A549 treated with ZK216348 at 1 μM for 4 hours (cell line): ENCODE measurements at places on chromosomes 3 and 15. TPM values are rescaled to one million over a fixed set of nuclear protein-coding genes. Genes with fewer than 3 reads are reported as not detected.

The KNL1 gene
- 3.8 to 8.3 TPM (median 6.8 TPM) in 5 replicates for total RNA-seq

The ERC2 gene
- 0.31 to 0.52 TPM in 2 of 5 replicates, not detected in the others for total RNA-seq

The TRH gene
- total RNA-seq: not detected in 5 replicates

The ITIH4 gene
- total RNA-seq: 0.32 to 1.6 TPM (median 0.51 TPM) in 5 replicates

The OCA2 gene
- 0.11 to 0.34 TPM (median 0.15 TPM) in 5 replicates for total RNA-seq

The ZNF662 gene
- total RNA-seq: not detected in 5 replicates

The FMN1 gene
- 0.20 to 0.77 TPM (median 0.28 TPM) in 5 replicates for total RNA-seq

The FBXL2 gene
- total RNA-seq: 6.4 to 9.5 TPM (median 8.6 TPM) in 5 replicates

The DNASE1L3 gene
- total RNA-seq: not detected in 5 replicates

The IL17RE gene
- 1.1 to 4.2 TPM (median 1.5 TPM) in 5 replicates for total RNA-seq
